NCI-H446 (cell line): ENCODE measurements at places on chromosomes 12 and 14.

DNA sequence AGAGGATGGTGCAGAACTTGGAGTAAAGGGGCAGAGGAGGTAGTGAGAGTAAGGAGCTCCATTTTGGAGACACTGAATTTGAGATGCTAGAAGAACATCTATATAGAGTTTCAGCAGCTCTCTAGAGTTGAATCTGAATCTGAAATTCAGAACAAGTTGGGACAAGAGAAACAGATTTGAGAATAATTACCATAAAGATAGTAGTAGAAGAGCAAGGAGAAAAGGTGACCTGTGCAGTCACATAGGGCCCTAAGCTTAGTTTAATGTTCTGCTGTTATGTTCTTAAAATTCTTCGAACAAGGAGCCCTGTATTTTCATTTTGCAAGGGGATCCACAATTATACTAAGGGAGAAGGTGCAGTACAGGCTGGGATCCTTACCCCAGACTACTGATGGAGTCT lies 7.4 kb downstream of the REM2 start:
- DNase-seq = no peak

GRCh38 chr12:25322918-25323531 lies 72.3 kb upstream of the KRAS start:
- no peak for DNase-seq

DNA sequence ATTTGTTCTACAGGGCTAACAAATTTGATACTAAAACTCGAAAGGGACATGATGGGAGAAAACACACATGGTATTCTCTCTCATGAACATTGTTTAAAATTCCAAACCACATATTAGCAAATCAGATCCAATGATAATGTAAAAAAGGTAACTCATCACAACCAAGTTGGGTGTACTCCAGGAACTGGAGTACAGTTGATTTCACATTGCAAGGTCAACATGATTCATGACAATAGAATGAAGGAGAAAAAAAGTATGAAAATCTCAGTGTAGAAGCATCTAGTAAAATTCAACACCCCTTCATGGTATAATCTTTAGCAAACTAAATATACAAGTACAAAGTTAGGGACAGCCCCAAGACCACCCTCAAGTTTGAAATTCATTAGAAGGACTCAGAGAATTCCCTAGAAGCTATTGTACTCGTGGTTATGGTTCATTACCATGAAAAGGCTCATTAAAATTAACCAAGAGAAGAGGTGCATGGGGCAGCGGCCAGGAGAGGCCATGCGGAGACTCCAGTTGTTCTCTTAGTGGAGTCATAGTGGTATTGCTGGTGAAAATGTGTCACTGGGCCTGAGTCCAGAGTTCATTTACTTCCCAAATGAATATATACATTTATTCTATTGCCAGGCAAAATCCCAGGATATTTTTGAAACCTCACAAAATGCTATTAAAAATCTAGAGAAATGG lies 3.1 kb upstream of the CDCA4 start:
- DNase-seq = no peak

DNA sequence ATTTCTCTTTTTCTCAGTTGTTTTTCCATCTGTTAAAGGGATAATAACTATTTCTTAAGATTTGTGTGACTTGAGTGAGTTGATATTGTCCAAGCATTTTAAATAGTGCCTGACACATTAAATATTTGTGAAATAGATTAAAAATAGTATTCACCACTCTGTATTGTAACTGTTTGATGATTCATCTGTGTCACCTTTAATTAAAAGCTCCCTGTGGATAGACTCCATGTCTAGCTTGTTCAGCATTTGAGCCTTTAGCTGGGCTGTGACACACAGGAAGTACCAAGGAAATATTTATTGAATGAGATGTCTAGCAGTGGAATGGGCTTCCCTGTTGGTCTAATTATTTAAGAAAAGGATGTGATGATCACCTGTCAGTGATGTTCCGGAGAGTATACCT lies 1.8 kb upstream of the GLIPR1L2 start:
- DNase-seq = no peak

DNA sequence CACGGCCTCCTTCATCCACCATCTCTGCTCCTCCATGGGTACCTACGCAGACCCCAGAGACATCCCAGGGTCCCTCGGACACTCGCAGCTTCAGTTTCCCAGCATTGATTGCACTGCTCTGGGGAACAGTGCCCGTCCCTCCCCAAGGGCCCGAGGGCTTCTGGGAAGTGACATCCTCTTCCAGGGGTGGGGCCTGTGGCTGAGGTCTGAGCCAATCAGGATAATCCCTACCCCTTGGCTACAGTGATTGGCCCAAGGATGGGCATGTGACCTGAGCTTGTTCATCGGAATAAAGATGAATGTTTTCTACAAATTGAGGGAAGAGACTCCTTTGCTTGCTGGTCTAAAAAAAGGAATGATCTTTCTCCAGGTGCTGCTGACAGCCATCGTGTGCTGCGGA lies 37.3 kb upstream of the MYL2 start:
- peak; percentile 2 for DNase-seq

DNA sequence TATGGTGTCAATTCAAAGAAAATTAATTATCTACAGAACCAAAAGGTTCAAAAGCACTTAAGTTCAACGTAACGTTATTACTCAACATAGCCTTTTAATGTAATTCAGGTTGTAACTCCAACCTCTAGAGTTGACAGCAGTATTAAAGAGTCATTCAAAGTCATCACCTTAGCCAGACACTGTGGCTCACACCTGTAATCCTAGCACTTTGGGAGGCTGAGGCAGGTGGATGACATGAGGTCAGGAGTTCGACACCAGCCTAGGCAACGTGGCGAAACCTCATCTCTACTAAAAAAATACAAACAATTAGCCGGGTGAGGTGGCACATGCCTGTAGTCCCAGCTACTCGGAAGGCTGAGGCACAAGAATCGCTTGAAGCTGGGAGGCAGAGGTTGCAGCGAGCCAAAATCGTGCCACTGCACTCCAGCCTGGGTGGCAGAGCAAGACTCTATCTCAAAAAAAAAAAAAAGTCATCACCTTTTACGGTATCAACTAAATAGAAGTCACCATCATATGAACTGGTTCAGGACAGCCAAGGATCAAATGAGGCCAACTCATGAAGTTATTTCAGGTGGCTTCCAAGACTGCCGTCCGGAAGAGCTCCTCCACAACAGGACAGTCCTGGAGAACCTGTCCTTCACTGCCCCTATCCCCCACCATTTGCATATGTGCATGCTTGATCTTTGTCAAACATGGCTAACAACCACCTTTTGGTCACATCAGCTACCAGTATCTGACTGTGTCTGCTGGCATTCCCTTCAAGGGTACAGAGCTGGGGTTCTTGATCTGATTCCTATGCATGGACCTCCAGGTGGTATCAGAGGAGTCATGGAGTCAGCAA lies 4.2 kb downstream of the PPTC7 start:
- no peak for DNase-seq

- no peak for DNase-seq
These were observed 20.2 kb upstream of the P2RX4 start for GRCh38 chr12:121189619-121190155.

- no peak for DNase-seq
These were observed 57.2 kb downstream of the PIWIL1 start for GRCh38 chr12:130394906-130395305.

GRCh38 chr12:1666685-1667162 lies 24.1 kb upstream of the ADIPOR2 start:
- DNase-seq = no peak

DNA sequence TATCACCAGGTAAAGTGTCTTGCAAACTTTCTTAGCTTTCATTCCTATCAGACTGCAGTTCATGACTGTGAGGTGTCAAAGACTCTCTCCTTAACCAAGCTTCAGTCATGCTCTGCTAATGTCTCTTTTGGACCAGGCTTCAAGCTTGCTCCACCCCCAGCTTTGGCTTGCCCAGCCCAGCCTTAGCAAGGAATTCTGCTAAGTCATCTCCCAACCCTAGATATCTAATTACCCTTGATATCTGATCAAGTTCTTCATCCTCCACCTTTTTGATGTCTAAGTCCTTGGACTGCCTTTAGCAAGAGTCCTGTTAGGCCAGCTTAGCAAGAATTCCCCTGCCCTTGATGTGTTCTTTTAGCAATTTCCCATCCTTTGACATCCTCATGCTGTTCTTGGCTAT lies 108.9 kb upstream of the FGD4 start:
- peak; percentile 33 for DNase-seq

DNA sequence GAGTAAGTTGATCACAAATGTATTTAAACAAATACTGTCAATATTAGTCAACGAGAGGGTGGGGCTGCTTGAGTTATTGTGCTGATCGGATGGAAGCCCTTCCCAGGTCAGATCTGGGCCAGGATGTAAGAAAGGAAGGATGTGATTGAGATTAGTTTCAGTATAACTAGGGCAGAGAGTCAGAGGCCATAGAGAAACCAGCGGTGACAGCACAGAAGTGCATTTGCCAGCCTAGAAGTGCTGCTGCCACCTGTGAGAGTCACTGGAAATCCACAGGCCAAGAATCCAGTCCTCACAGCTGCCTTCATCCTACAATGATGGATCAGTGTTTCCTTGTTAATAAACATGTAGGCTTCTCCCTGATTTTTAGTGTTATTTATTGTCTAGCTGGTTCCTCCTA lies 9.8 kb upstream of the FERMT2 start:
- DNase-seq = no peak

DNA sequence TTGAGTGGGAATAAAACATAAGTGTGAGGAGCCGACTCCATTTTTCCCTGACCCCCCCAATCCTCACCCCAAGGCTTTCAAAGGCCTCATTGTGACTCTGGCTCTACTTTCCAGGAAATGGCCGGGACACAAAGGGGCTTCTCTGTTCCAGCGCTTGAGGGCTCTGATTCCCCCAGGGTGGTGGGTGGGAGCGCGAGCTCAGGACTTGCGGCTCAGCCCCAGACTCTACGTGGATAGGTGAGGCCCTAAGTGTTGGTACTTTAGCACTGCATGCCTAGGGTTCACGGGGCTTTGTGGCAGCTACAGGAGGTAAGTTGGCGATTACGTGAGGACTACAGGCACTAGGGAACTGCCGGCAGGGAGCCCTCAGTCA lies 553 bp downstream of the CNPY2 start:
- no peak for DNase-seq

DNA sequence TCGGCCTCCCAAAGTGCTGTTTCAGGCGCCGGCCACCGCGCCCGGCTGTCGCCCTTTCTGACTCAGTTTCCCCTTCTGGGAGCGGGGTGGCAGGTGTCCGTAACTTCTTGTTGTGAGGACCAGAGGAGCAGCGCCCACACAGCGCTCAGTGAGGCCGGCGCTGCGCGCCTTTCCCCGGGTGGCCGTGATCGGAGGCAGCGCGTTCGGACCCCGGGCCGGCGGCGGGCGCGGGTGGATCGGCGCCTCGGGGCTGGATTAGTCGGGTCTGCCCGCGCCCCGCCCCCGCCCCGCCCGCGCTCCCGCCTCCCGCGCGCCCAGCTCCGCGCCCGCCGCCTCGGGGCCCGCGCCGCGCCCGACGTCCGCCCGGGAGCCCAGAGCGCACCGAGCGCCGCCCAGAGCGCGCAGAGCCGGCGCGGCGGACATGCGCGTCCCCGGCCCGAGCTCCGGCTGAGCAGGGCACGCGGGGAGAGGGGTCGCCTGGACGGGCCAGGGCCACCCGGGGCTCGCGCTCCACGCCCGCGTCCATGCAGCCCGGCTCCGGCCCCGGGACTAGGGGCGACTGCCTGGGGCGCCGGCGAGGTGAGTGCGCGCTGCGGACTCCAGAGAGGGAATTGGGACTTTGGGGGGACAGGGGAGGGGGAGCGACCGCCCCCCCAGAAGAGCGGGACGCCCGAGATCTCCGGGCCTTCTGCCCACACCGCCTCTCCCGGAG lies 50.6 kb downstream of the LRCOL1 start:
- DNase-seq = peak; percentile 61
